NCI-H1930 (cell line): ENCODE measurements at places on chromosomes 16 and 17.
A peak's percentile ranks its signal among the peaks of the same experiment; 100 is the strongest.

DNA sequence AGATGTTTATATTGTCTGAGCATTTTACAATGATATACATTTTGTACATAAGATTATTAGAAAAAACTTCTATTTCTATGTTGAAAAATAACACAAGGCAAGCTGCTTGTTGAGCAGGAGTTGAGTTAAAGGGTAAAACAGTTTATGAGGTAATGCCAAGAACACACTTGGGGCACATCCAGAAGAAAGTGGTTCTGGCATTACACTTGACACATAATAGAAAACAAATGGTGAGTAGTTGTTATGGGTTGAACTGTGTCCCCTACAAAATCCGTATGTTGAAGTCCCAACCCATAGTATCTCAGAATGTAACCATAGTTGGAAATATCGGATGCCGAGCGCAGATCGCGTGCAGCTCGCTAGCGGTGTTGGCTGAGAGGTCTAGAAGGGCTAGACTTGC, 354.3 kb upstream of the GOT2 start:
- no peak for DNase-seq

- DNase-seq, result no peak
These were observed 125.7 kb downstream of the XYLT1 start for GRCh38 chr16:17345043-17345442.

DNA sequence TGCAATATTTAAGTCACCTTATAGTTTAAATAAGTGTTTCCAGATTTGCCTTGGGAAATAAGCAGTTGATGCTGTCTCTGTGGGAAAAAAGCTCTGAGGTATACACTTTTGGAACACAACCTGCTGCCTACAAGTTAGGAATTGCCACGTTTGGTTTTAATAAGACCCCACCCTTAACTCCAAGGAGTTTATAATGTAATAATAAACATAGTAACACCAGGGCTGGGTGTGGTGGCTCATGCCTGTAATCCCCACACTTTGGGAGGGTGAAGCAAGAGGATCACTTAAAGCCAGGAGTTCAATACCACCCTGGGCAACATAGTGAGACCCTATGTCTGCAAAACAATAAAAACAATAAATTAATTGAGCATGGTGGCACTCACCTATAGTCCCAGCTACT, 15.9 kb upstream of the SMG1 start:
- DNase-seq, result no peak

DNA sequence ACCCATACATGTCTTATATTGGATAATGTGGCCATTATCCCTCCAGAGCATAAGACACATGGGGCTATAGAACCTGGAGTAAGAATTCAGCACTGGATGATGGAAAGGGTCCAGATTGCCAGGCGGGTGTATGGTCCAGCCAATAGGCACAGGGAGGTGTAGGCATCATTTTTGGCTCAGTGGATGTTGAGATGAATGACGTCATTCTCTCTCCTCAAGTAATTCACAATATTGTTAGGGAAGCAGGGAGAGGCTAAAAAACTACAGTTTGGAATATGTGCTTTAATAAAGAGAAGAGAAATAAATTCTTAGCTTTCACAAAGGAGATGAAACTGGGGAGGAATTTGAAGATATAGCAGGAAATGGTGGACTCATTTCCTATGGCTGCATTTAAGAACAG, 461.1 kb upstream of the GOT2 start:
- DNase-seq, result no peak

DNA sequence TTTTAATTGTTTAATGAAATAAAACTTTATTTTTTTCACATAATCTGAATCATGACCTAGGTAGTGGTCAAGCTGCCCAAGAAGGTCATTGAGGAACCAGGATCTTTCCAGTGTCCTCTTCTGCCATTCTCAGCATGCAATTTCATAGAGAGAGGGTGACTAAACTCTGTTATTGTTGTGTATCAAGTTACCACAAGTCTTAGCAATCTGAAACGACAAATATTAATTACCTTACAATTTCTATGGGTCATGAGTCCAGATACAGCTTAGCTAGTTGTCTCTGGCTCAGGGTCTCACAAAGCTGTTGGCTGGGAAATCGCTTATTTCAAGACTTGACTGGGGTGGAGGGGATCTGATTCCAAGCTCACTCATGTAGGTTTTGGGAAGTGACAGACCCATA, 37.6 kb downstream of the FTO start:
- DNase-seq, result no peak

- no peak for DNase-seq
These were observed 39.0 kb downstream of the DNAH17 start for GRCh38 chr17:78538033-78538776.

DNA sequence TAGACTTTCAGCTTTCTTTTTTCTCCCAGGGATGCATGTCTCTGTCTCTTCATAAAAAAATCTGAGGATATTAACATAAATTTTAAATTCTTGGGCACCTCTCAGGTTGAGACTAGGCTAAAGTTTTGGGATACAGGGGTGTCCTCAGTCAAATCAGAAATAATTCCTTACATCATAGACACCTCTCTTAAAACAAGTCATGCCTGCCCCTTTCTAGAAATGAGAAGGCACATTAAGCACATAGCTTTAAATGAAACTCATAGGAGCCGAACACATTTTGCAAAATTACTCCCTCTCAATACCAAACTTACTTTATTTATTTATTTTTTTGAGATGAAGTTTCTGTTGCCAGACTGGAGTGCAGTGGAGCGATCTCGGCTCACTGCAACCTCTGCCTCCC, 67.3 kb upstream of the BCAR1 start:
- DNase-seq, result no peak

- no peak for DNase-seq
These were observed 56.1 kb upstream of the ACSF3 start for GRCh38 chr16:89037261-89038152.

GRCh38 chr16:85750146-85750826, 610 bp downstream of the C16orf74 start:
- peak; percentile 13 for DNase-seq

DNA sequence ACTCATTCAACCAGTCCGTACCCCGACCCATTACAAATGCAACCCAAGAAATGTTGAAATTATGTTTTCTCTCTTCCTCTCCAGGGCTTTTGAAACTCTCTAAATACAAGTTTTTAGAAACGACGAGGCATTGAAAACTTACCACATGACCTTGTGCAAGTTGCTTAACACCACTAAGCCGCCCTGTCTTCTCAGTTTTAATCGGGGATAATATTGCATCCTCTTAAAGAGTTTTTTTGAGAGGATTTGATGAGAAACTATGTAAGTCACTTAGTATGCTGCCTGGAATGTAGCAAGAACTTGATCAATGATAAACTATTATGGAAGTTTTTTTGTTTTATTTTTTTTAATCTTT, 149.0 kb upstream of the FAM20A start:
- no peak for DNase-seq

GRCh38 chr17:68867759-68868516, 87.3 kb downstream of the ABCA8 start:
- no peak for DNase-seq

- DNase-seq, result no peak
These were observed 327.0 kb upstream of the TBX2 start for GRCh38 chr17:61072648-61073047.

DNA sequence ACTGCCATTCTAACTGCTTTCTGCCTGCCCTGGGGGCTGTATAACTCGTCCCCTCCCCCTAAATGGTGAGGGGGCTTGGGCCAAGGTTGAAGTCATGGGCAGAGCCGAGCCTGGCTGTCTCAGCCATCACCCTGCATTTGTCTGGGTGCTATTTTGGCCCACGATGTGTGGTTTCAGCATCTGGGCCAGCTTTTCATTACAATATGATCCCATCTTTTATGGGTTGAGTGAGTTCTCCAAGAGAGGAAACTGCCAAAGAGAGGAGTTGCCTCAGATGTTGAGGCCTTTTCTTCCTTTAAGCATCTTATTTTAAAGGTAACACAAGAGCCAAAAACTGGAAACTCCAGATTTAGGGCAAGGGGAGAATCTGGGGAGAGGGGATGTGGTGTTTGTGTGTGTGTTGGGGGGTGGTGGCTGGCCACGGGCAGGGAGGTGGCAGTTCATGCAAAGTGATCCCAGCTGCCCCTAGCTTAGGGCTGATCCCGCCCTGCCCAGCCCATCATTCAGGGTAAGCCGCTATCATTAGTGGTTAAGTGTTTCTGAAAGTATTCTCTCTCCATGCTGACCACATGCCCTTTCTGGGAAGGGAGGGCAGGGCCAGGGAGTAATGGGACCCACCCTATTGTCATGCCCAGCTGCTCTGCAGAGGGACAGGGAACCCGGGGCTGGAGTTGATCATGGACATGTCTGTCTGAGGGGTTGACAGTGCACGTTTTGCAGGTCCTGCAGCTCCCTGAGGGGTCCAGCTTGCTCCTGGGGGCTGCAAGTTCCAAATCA, 83.2 kb upstream of the CLEC18A start:
- no peak for DNase-seq

DNA sequence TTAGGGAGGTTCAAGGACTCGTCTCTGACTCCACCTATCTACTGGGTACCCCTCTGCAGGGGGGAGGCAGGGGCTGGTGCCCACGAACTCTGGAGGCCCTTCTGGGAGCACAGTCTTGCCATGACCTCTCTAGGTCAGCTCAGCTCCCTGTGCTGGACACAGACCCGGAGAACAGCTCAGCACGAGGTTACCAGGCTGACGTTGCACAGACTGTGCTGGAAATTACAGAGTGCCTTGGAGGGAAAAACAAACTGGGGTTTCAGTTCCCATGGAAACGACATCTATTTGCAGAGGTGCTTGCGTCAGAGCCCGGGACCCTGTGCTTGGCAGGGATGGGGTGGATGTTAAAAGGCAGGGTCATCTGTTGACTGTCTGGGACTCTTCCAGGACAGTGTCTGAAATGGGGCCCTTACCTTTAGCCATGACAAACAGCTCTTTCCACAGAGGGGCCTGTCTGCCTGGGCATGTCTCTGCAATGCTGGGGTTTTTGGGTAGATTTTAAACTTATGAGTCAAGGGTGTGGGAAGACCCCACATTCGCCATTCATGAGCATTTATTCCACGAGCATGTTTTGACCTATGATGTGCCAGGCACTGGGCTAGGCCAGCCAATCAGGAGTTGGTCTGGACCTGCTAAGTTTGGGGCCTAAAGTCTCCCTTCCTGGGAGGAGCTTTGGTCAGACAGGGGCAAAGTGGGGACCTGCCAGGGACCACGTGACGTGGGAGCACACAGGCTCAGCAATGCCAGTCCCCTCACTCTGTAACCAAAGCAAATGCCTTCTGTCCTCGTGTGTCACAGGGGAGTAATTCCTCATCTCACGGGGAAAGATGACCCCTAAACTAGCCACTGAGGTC, 22.5 kb downstream of the CCR7 start:
- no peak for DNase-seq

GRCh38 chr17:38947189-38947588, 20.0 kb downstream of the FBXO47 start:
- no peak for DNase-seq

DNA sequence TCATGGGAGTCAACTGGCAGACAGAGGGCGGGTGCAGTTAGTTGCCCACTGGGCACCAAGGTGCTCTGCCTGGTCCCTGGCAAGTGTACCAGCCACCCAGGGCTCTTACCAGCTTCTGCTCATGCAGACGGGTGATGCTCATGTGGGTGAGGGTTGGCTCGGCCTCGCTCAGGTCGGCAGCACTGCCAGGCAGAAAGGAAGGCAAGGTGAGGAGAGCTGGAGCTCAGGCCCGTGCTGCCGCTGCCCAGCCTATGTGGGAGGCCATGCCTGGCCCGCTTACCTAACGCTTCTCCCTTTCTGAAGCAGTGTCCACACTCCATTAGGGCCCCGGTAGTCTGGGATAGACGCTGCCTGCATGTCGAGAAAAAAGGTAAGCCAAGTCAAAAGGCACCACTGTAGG, 2.6 kb downstream of the SIRT7 start:
- DNase-seq, result no peak

GRCh38 chr17:40074175-40074512, 11.4 kb downstream of the THRA start:
- DNase-seq, result no peak

DNA sequence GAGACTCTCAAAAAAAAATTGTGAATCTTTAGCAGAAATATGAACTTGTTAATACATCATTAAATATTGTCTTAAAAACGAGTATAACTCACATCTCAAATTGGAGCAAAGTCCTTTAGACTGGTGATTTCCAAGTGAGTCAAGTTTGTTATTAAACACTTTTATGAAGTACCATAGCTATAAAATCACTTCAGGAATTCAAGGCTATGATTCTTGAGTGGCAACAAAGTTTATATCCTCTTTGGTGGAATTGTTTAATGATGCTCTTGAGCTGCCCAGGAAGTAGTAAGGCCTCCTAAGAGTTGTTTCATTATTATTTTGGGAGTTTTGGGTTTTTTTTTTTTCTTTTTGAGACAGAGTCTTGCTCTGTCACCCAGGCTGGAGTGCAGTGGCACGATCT, 16.7 kb upstream of the BLMH start:
- no peak for DNase-seq

GRCh38 chr17:68792042-68792685, 163.0 kb downstream of the ABCA8 start:
- DNase-seq, result no peak

DNA sequence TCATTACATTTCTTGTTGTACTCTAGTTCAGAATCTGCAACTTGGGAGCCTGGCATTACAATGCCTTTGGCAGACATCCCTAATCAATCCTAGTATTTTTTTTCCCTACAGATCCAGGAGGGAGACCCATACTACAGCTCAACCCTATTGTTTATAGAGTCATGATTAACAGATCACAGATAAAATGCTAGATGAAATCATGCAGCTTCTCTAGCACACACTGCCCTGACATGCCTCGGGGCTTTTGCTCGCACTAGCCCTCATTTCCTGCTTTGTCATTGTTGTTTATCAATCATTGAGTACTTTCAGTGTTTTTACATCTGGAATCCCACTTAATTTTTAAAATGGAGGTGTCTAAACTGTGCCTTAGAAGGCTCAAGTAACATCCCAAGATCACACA, 412.5 kb downstream of the CA10 start:
- no peak for DNase-seq

DNA sequence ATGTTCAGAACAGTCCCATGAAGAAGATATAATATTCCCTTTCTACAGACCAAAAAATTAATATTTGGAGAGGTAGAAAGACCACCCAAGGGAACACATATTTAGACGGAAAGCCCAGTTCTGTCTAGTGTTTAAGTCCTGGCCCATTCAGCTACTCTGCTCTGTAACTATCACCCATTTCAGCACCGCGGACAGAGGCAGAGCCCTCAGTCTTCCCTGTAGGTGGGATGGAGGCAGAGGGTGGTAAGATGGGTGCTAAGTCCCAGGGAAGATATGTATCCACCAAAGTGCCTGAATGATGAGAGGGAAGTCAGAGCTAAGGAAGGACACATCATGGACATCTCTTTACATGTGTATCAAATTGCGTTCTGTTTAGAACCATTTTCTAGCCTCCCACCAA, 27.8 kb upstream of the C16orf78 start:
- no peak for DNase-seq
